ENCODE measurements at places on chromosomes 2 and 18.

GRCh38 chr2:127841466-127842178 lies 16.3 kb downstream of the POLR2D start:
- DNase-seq, result no peak

DNA sequence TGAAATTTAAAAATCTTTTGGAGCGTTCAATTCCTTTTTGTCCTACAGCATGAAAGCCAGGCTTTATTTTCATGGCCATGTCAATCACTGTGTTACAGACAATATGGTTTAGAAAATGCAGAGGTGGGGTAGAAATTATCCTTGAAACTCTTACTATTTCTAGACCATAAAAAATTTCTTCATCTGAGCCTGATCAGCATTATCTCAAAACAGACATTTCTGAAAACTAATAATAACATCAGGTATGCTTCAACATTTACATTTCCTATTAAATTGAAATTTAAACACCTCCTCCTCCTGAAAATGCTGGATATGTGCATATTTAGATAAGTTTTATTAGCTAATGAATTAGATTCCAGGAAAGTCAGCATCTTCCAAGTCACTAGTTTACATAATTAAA lies 570.6 kb downstream of the RIT2 start:
- DNase-seq, result no peak

- no peak for DNase-seq
Measured at GRCh38 chr2:157443795-157444640, at the start of gene CYTIP. CYTIP (minus strand) TSS chr2:157444089; CDS start chr2:157444020, 69 bp downstream.

GRCh38 chr2:24981411-24982136 lies 9.8 kb upstream of the DNAJC27 start:
- no peak for DNase-seq

- no peak for DNase-seq
Measured at GRCh38 chr2:10513201-10513600, 65.1 kb upstream of the ODC1 start.

DNA sequence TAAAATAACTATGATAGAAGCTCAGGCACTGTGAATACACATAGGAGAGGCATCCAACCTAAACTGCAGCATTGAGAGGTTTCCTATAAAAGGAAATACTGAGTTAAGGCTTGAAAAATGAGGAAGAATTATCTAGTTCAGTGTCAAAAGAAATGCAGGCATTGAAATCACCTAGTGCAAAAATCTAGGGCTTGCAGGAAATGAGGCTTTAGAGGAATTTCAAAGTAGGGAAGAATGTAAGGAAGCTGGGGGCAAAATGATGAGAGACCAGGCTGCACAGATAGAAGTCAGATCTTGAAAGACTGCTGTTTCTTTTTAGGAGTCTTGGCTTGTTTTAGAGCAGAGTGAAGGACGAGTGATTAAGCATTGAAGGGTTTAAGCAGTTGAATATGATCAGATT lies 28.1 kb upstream of the SCYGR2 start:
- DNase-seq, result no peak

DNA sequence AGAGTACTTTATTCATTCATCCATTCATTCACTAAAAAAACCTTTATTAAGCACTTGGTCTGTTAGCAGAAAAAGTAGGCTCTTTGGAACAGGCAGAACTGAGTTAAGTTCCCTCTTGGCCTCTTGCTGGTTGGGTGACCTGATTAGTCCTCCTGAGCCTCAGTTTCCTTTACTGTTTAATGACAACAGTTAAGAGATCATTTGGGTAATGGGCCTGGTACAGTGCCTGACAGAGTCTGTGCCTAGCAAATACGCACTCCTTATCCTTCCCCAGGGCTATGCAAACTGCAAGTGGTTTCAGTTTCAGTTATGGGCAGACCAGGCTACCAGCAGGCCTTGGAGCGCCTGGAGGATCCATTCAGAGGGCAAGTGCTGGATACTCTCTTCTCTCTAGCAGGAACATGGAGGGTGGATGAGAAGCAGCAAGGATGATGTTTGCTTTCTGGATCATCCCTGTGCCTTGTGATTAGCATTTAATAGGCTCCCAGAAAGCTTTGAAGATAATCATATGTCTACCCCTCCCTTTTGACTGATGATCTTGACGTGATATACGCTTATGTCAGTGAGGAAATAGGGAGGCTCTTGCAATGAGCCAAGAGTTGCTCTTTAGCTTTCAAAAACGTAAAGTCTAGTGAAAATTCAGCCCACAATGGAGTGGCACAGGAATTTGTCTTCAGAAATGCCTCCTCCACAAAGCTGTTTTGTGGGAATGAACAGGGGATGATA lies 12.4 kb upstream of the TAF1B start:
- DNase-seq, result no peak

DNA sequence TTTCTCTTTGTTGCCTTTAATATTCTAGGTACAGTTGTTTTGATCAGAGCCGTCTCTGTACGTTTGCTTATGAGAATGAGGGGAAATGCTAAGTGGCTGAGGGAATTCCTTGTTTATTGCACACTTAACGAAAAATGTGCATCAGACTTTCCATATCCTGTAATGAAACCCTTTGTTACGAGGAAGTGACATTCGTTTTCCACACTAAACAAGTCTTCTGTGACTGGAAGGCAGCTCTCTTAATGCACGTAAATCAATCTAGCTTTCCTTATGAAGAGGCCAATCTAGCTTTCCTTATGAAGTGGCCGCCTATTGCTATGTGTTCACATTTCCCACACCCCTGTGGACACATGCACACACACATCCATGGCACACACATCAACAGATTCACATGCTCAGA lies 186.2 kb downstream of the SNTG2 start:
- no peak for DNase-seq

DNA sequence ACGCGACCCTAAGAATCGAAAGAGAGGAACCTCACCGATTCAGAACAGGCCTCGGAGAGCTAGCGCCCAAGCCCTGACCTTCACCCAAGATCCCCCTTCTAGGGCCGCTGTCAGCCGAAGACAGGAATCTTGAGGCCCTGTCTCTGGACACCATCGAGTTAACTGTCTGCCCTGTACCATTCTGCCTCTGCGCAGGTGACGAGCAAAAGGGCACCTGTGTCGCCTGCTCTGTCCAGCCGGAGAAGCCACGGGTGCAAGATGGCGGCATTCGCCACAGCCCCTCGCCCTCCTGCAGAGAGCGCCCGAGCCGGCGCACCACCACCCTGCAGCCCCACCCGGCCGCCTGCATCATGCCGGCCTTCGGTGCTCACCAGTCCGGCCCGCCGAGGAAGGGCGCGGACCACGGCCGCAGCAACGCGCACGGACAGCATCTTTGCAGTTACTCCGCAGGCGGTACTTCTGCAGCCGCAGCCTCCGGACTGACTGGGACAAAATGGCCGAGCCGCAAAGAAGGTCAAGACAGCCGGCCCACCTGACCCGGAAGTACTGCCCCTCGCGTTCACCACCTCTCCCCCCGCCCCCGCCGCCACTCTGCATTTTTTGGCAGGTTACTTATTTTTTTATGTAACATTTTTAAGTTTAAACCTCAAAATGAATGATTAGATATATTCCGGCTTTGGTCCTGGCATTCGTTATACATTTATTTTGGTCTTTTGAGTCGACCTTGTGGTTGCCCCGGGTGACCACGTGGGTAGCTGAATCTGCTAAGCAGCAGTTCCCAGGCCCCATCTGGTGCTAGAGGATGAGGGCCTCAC lies at the start of gene ATP5F1A:
Gene ATP5F1A (minus strand): TSS at position 496 of the 815 bp plus-strand sequence. CDS start 65 bp downstream, at position 431.
- DNase-seq, result peak; percentile 86

GRCh38 chr18:57961876-57962505 lies 82.0 kb upstream of the NEDD4L start:
- no peak for DNase-seq

GRCh38 chr2:167380094-167380493 lies 491.8 kb downstream of the XIRP2 start:
- no peak for DNase-seq

DNA sequence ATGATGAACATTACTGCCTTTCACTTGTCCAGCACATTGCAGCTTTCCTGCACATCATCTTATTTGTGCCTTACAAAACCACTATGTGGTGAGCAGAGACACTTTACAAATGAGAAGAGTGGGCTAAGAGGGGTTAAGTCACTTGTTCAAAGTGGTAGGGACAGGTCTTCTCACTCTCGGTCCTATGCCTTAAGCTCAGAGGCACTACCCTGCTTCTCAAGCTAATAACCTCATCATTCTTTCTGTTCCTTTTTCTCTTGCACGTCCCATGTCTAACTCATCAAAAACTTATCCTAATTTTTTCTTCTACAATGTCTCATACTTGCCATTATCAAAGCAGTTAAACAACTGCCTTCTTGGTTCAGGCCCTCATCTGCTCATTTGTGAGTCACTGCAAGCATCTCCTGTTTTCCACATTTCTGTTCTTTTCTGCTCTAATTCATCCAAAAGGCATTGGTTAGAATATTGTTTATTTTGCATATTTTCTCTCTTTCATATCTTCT lies 21.9 kb upstream of the NCOA1 start:
- DNase-seq, result no peak

- no peak for DNase-seq
Measured at GRCh38 chr18:49055754-49056172, 105.0 kb upstream of the SMAD7 start.
